ENCODE measurements at places on chromosomes 7 and 10.
A peak's percentile ranks its signal among the peaks of the same experiment; 100 is the strongest.

DNA sequence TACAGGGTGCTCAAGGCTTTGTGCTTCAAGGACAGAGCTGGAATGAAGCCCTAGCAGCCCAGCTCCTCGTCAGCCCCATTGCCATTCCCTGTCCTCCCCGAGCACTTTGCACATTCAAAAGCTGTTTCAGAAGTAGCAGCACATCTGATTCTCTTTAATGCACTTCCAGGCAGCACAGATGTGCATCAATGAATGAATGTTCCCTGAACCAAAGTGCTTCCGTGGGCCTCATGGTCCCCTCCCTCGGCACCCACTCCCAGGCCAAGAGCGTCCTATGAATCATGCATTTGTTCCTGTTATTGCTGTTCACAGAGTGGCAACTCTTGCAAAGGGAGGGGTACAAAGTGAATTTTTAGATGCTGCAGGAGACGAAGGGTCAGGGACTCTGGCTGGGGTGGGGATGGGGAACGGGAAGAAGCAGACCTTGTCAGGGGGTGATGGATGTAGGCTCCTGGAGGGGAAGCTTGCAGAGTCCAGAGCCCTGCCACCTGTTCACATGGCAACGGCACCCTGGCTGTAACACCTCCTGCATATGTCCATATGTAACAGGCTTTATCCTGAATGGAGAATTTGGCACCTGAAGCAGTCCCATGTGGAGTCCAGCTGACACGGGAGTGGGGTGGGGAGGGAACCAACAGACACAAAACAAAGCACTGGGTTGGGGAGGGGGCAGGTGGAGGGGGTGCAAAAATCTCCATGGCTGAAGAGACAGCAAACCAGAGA lies 62.2 kb upstream of the BAIAP2L1 start:
- no peak for DNase-seq

GRCh38 chr7:50664461-50664922 lies 99.3 kb upstream of the DDC start:
- no peak for DNase-seq

DNA sequence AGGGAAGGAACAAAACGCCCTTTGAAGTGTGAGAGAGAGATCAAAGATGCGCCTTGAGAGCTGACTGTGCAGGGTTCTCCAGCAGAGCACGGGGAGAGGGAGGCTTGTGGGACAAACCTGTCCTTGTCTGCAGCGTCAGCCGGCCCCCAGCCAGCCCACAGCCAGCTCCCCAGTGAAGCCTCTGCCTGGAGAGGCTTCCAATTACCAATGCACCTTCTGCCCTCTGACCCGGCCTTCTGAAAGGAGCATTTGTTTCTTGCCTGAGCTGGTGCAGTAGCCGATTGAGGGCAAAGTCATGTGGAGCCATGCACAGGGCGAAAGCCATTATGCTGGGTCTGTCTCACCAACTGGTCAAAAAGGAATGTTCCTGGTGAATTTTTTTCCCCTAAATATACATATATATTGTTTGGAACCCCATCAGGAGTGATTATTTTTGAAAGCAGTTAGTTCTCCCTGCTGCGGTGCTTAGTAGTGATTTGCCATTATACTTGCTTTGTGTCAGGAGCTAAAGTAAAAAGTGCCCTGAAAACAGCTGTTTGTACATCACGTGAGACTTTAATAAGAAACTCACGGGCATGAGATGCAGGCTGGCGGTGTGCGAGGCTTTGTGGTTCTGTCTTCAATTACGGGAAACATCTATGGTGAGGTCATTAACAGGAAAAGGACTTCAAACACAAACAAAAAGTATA lies 268.6 kb downstream of the KLF6 start:
- DNase-seq, result no peak

GRCh38 chr7:30630986-30631385 lies 36.3 kb downstream of the GARS1 start:
- DNase-seq, result no peak

GRCh38 chr10:21173802-21174714 lies 276.9 kb upstream of the NEBL start:
- peak; percentile 22 for DNase-seq

- no peak for DNase-seq
Observed at GRCh38 chr10:67864607-67865371, 19.7 kb upstream of the SIRT1 start.

DNA sequence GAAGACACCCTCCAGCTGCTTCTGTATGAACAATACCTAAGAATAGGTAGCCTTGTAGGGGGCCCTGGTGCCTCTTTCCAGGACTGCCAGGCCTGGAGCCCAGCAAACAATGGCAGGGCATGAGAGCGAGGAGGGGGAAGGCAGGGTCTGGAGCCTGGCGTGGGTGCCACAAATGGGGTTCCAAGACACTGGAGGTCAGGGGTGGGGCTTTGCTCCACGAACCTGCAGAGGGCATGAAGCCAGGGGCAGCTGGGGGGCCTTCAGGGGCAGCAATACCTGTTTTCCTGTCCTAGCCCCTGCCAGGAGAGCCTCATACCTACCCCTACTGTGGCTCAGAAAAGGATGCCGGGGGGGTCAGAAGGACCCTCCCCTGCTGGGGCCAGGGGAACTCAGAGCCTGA lies 61.6 kb downstream of the SLC29A4 start:
- DNase-seq, result no peak

DNA sequence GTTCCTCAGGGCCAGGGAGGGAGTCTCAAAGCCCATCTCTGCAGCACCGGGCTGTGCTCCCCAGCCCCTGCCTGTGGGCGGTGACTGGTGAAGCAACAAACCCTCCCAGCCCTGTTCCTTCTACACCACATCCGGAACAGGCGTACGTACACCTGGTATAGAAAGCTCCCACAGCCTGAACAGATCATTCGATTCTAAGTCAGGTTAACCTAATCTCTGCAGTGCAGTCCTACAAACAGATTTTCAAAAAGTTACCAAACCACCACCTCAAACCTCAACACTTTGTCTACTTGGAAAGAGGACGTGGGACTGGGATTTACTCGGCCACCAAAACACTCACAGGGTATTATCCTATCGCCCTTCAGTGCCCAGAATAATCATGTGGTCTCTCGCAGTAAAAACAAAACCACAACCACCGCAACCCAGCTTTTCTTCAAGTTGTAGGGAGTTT lies 238.4 kb downstream of the DIP2C start:
- DNase-seq, result peak; percentile 22

DNA sequence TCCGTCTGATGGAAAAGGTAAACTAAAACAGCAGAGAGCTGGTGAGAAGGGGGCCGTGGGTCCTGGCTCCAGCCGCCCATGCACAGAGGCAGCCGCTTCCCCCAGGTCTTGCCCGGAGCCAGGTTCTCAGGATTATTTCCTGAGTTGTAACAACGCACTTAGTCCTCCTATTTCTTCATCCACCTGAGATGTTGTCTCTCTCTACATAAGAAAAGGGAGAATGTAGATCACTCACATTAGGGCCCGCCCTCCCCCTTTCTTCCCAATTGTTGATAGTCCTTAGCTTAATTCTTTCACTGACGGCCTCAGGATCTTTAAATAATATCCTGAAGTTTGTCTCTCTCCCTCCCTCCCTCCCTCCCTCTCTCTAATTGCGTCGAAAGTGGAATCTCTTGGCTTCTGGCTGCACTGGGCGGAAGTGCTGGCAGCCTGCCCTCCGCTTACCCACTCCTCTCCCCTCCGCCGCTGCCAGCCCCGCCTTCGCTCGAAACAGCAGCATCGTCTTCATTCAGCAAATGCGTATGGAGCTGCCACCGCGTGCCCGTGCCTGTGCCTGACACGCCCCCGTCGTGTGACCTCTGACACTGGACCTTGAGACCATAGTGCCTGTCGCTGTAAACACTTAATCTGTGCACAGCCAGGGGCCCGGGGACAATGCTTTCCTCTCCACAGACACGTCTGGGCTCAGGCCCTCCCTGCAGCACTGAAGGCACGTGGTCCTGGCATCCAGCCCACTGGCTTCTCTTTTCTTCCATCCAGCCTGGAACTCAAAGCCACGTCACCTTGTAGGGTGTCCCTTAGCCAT lies 174.5 kb upstream of the PPP2R2D start:
- no peak for DNase-seq

DNA sequence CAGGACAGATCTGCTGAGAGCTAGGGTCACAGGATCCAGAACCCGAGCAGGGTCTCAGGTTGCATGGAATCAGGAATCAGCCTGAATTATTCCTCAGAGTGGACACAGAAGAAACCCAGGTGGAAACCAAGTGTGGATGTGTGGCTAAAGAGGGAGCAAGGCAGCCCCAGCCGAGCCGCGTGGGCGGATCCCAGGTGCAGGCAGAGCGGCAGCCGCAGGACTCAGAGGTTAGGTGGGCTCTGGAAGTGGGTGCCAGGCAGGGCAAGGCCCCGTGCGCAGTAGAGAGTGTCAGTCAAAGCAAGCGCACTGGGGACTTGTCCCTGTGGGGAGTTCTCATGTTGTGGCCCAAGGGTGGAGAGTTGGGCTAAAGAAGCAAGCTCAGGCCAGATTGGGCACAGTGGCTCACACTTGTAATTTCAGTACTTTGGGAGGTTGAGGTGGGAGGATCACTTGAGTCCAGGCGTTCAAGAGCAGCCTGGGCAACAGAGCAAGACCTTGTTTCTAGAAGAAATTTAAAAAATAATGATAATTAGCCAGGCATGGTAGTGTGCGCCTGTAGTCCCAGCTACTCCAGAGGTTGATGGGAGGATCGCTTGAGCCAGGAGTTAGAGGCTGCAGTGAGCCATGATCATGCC lies 125.9 kb downstream of the CUL2 start:
- DNase-seq, result no peak

GRCh38 chr10:131073469-131074035 lies 238.0 kb downstream of the TCERG1L start:
- no peak for DNase-seq

DNA sequence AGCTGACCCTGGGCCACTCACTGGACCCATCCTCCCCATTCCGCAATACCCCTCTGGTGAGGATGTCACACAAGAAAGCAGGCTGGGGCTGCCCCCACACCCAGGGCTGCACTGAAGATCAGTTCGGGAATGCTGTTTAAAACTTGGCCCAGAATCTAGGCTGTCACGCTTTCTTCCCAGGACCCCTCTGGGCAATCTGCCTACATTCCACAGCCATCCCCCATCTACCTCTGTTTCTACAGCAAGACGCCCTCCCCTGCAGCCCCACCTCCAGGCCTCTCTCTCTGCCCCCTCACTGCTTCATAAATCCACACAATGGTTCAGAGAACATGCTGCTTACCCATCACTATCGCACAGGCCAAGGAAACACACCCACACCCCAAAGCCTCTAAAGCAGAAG lies 36.1 kb downstream of the XPNPEP1 start:
- no peak for DNase-seq

GRCh38 chr10:42149722-42150427 lies 488.5 kb downstream of the ZNF33B start:
- DNase-seq, result no peak

DNA sequence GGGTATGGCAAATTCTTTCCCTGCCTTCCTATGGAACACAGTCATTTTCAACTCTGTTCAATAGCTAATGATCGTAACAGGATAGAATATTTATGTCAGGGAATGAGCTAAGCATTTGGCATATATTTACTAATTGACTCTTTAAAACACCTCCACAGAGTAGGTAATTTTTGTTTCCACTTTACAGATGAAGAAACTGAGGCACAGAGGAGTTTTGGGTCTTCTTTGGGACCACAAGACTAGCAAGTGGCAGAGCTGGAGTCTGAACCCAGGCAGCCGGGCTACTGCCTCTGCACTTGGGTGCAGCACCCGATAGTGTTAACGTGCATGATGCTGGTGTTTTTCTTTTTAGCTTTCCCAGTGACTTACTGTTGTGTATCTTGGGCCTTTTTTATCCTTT lies 384.0 kb downstream of the SFMBT2 start:
- no peak for DNase-seq

GRCh38 chr7:142511801-142512200 lies 237.5 kb upstream of the PRSS1 start:
- no peak for DNase-seq

- DNase-seq, result no peak
Observed at GRCh38 chr7:130369831-130370550, 10.3 kb upstream of the CPA1 start.

GRCh38 chr10:58833771-58834561 lies 321.3 kb downstream of the BICC1 start:
- no peak for DNase-seq

GRCh38 chr10:114048472-114048871 lies 4.8 kb downstream of the ADRB1 start:
- DNase-seq, result no peak

GRCh38 chr7:2106924-2107323 lies 125.8 kb downstream of the MAD1L1 start:
- DNase-seq, result no peak

- DNase-seq, result no peak
Observed at GRCh38 chr7:139591550-139592195, 68.2 kb downstream of the CLEC2L start.

DNA sequence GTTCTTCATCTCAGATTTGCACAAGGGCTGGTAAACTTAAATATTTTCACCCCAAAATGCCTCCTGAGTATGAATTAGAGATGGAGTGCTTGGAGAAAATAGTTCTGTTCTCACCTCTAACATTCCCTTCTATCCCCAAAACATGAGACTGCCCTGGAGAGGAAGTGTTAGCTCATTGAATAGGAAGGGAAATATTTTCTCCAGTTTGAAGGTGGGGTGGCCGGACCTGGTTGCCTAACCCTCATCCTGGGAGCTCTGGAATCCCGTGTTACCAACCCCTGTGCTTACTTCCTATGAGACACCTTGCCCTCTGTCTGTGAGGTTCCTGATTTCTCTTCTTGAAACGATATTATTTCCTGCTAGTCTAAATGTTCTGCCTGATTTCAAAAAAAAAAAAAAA lies 779 bp downstream of the IFIT2 start:
- no peak for DNase-seq

DNA sequence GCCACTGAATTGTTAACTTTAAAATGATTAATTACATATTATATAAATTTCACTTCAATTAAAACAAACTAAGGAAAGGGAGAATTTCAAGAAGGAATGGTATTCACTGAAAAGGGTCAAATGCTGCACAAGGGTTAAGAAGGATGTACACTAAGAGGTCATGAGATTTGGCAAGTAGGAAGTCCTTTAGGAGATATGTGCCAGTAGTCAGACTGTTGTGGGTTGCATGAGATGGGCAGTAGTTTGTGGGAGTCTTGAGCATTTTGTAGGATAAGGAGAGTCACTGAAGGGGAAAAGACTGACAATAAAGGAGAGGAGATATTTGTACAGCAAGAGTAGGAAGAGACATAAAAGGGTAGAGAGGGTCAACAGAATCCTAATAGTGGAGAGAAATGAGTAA lies 12.4 kb upstream of the PTPN12 start:
- no peak for DNase-seq

Measured in stimulated activated CD8-positive, alpha-beta memory T cell treated with anti-CD3 and anti-CD28 coated beads, Interleukin-4, amount 100 ng/mL, for 24 hours (primary cell).